ENCODE measurements at places on chromosomes 11 and 22.

DNA sequence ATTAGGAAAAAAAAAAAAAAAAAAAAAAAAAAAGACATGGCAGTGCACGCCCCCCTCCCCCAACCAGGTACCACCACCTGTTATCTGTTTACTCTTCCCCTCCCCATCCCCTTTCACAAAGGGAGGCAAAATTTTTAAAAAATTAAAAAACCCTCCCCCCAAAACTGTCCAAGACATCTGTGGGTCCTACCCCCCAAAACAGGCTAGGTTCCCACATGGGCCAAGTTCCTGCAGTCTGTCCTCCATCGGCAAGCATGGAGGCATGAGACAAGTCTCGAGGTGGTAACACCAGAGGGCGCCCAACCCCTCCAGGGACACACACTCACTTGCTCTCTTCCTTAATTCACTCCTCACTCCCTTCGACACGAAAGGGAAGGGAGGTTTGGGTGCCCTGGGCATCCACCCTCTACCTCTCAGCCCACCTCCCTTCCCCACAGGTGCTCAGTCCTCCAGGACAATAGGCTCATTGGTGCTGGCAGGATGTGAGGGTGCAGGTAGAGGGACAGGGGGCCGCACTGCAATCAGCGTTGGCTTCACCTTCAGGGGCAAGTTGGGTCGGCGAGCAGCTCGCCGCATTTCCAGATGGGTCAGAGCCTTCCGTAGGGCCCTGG, 2.2 kb upstream of the TUT1 start:
- peak; percentile 77 for DNase-seq

DNA sequence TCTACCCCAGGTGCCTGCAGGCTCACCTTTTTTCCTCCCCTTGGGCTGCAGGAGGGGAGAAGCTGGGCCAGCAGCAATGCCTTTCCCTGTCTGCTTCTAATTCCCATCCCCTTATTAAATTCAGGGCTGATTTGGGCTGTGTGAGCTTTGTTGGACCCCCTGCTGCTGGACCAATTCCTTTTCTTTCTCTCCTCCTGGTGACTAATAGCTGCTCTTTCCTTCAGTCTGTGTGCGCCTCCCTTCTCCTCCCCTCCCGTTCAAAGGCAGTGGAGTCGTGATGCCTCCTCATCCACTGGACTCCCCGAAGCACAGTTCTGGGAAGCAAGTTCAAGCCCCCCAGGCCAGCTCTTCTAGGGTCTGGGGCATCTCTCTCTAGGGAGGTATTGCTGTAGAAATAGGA, 567.9 kb upstream of the CADM1 start:
- DNase-seq: no peak

- peak; percentile 65 for DNase-seq
Observed at GRCh38 chr11:62402226-62402959, 16.4 kb upstream of the SCGB1A1 start.

DNA sequence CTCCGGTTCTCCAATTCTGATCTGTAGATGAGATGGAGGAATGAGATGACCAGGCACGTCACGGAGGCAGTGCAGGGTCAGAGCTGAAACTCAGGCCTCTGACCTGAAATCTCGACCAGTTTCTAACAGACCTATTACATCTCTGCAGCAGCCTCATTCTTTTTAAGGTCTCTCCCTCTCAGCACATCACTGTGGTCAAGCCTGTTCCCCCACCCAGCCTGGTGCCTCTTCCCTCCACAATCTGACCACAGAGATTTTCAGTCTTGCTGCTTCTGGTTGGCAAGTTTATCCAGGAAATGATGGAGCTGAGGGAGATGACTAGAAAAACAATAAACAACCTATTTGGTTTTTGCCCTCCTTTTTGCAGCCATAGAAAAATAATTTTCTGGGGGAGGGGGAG, 9.5 kb downstream of the GRAMD1B start:
- no peak for DNase-seq

DNA sequence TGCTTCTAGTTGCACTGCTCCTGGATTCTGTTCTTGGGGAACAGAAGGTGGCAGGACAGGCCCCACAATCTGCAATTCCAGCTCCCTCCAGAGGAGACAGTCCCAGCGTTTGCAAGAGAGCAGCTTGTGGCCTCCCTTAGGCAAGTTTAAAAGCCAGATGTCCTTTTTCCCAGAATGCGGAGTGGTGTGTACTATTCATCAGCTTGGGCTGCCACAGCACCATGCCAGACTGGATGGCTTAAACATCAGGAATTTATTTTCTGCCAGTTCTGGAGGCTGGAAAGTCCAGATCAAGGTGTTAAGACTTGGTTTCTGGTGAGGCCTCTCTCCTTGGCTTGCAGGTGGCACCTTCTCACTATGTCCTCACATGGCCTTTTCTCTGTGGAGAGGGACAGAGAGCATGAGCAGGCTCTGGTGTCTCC, 11.7 kb downstream of the MIAT start:
- DNase-seq: no peak

DNA sequence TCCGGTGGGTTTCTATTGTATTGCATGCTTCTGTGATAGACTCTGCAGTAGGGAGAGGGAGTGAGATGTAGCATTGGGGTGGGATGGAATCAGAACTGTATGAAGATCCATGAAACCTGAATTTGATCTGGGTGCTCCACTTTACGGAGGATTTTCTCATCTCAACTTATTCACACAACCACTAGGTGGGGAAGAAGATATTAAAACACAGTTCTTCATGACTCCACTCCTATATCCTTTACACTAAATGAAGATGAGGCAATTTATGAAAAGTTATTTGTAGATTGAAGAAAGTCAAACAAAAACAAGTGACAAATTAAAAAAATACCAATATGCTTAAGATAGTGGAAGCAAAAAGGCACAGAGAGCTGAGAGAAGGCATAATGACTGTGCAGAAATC, 92.6 kb upstream of the PDGFD start:
- no peak for DNase-seq

- DNase-seq: peak; percentile 68
Observed at GRCh38 chr11:11787305-11788062, 54.3 kb upstream of the USP47 start.

DNA sequence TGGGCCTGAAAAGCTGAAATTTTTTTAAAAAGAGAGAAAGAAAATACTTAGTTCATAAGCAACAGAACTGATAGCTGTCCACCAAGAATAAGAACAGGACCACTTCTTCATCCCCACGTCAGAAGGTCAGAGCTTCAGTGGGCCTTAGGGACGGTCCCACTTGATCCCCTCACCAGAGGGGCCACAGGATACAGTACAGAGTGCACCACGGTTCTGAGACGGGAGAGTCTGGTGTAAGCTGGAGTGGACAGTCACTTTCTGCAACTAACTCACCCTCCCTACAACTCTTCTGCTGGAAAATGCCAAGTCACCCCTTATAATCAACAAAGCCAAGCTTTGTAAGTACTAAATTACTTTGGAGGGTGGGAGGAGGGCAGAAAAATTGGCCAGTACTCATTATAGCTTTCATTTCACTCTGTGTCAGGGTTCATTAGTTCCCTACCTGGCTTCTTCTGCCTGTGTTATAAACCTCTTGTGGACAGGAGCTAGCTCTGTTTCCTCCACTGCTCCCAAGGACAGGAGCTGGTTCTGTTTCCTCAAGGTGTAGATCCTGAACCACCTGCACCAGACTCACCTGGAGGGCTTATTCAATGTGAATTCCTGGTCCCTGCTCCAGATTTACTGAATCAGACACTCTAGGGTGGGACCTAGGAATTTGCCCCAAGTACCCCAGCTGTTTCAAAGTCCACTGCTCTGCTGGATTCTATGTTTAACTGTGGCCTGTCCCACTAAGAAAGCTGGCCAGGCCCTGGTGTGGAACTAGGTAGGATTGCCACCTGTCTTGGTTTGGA, 39.6 kb downstream of the SCGB1A1 start:
- DNase-seq: no peak

- no peak for DNase-seq
Observed at GRCh38 chr11:58527429-58527828, 19.5 kb upstream of the OR5B21 start.

GRCh38 chr11:2359557-2359956, 17.6 kb upstream of the CD81 start:
- no peak for DNase-seq

DNA sequence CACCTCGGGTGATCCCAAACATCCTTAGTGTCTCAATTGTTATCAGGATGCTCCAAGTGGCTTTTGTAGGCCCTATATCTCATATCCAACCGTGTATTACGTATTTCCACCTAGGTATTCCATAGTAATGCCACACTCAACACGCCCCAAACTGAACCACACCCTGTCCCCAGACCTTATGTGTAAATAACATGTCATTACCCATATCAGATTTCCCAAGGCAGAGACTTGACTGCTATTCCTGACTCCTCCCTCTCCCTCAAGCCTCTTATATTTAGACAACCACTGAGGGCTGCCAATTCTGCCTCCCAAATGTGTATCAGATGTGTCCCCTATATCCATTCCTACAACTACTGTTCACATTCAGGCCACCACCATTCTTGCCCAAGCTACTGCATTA, 132.8 kb upstream of the NCAM1 start:
- no peak for DNase-seq

GRCh38 chr22:29994027-29994715, 86.1 kb upstream of the HORMAD2 start:
- no peak for DNase-seq

- no peak for DNase-seq
Observed at GRCh38 chr11:93080146-93080759, 110.8 kb downstream of the MTNR1B start.

DNA sequence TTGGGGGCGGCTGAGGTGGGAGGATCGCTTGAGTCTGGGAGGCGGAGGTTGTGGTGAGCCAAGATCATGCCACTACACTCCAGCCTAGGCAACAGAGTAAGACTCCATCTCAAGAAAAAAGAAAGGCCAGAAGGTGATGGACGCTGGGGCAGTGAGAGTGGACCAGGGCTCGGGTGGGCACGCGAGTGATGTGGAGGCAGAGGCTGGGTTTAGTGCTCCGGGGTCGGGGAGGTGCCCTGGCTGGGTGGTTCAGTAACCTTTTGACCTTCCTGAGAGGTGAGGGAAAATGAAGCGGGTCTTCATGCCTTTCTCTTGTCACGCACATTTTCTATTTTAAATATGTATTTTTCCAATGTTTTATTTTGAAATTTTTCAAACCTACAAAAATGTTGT, 45.1 kb downstream of the ST14 start:
- DNase-seq: no peak
